Activated CD4-positive, CD25-positive, alpha-beta regulatory T cell (primary cell): ENCODE measurements at places on chromosomes 12 and 14.

- DNase-seq: no peak
Observed at GRCh38 chr12:120733574-120733973, 7.9 kb downstream of the ACADS start.

- DNase-seq: no peak
Observed at GRCh38 chr12:75853626-75854025, 177.9 kb downstream of the PHLDA1 start.

DNA sequence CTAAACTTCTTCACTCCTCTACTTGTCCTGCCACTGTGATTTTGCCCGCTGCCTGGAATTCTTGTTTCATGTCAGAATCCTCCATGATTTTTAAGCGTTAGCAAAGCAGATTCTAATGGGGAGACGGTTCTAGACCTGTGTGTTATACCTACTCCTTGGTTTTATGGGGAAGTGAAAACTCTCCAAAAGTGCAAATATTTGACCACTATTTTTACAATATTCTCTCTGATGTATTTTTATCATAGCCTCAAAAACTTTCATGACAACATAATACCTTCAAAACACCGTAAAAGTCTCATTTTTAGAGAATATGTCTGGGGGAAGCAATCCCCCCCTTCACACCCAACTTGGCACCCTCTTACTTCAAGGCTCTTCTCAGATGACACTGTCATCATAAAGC, 12.9 kb upstream of the KRAS start:
- no peak for DNase-seq

- DNase-seq: no peak
Observed at GRCh38 chr12:4039931-4040330, 166.7 kb upstream of the PARP11 start.

DNA sequence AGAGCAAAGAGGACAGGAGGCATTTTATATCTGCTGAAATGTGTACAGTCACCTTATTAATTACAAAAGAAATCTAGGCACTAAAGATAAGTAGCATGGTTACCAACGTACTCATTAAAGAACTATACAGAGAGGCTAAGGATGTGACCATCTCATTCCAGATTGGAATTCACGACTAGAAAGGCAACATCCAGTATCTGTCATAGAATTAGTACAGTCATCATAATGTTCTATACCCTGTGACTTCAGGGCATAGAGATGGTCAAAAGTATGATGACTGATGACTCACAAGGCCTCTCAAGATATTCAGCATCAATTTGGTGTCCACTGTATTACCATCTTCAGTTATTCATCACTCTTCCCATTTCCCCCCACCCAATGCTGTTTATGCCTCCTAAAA, 144.0 kb upstream of the PLEKHG7 start:
- no peak for DNase-seq

DNA sequence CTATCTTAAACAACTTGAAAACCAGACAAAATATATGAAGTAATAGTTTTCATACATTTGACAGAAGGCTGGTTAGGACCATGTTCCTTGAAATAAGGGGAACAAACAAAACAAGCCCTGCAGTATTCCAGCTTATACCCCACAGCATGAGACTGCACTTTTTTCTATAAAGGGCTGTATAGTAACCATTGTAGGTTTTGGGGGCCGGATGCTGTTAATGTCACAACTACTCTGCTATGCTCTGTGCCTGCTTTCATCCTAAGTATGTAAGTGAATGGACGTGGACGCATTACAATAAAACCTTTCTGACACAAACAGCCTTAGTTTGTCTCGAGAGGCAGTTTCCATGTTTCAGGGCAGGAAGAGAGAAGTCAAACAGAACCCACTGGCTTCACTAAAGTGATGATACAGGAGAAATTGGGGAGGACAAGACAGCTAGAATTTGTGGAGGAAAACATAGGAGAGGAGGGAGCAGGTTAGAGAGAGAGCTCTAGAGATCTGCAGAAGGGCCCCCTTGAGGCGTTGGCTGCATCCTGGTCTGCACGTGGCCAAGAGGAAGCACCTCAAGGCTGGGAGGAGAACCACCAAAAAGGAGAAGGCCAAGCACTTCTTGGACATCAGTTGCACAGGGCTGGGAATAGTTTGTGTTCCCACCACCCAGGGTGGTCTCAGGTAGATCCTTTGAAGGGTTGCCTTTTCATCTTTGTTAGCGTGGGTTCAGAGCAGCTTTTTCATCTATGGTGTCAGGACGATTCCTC, 63.7 kb downstream of the TRAF3 start:
- DNase-seq: no peak

DNA sequence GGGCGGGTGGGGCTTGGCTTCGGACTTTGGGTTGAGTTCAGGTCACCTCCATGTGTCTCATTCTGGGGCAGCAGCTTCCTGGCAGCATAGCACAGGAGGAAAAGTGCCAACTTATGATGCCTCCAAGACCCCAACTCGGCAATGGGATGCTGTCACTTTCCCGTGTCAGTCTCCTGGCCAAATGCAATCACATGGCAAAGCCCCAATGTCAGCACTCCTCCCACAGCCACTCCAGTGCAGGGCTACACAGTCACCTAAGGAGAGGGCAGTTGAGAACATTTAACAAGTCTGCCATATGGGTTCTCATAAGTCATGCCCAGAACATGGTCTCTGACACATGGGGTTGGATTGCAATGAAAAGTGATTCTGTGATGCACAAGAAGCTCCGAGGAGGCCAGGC, 26.7 kb downstream of the ELK3 start:
- DNase-seq: no peak

GRCh38 chr14:102909462-102909861, 13.0 kb upstream of the AMN start:
- DNase-seq: no peak

GRCh38 chr14:52013984-52014600, 24.7 kb downstream of the RTRAF start:
- DNase-seq: no peak

DNA sequence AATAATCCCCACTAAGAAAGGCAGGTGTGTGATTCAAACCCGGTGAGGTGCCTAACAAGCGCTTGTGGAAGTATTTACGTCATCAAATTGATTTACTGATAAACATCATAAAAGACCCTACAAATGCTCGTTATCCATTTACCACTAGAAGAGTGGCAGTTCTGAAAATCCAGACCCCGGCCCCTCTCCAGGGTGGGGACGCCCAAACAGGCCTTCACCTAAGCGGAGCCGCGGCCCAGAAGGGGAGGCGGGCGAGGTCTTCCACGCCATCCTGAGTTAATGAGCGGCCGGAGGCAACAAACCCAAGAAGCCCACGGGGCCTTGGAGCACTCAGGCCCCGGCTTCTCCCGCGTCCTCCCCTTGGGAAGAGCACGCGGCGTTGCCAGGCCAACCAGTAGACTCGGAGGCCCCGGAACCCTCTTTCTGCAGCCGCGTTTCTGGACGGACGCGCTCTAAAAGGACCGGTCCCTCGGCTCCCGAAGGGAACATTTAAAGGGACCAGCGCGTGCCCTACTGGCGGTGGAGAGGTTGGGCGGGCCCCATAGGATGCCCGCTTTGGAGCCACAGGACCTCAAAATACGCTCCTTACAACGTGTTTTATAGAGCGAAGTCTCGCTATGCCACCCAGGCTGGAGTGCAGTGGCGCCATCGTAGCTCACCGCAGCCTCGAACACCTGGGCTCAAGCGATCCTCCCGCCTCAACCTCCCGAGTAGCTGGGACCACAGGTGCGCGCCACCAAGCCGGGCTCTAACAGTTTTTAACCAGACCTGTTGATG, 3.5 kb downstream of the PTPN21 start:
- DNase-seq: no peak

DNA sequence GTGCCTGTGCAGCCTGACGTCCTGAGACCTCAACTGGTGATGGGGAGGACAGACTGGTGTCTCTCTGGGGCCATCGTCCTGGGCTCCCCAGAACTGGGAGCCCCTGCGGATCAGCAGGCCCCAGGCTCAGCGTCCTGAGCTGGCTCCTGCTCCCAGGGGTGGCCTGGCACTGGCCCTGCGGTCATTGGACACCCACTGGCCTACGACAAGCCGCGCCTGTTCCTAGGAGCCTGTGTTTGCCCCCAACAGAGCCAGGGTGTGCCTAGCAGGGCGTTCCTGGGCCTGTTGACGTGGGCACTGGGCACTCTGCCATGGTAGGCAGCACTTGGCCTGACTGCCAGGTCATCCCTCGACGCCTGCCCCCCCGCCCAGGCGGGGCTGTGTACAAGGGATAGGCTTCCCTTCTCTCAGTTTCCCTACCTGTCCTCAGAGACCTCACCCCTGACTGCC, 8.4 kb downstream of the ADSS1 start:
- DNase-seq: no peak

- no peak for DNase-seq
Observed at GRCh38 chr12:122250536-122250935, 15.8 kb downstream of the VPS33A start.

GRCh38 chr12:24055747-24056146, 106.3 kb upstream of the SOX5 start:
- no peak for DNase-seq

- DNase-seq: no peak
Observed at GRCh38 chr12:23560611-23561010, 388.9 kb downstream of the SOX5 start.

DNA sequence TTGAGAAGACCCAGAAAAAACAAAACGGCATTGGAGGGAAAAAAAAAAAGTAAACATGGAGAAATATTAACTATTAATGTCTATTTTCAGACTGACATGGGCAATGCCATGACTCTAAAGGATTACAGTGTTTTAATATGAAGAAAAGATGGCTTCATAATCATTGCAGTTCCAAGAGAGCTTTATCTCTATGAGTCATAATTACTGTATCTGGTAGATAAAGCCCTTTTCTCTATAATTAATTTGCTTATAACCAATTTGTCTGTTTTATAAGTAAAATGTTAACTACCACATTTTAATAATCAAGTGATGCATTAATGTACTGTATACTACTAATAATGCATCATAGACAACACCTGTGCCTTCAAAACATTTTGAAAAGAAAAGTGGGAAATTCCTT, 59.7 kb downstream of the CLIP1 start:
- DNase-seq: no peak
